ENCODE measurements at places on chromosomes 13 and 19.

DNA sequence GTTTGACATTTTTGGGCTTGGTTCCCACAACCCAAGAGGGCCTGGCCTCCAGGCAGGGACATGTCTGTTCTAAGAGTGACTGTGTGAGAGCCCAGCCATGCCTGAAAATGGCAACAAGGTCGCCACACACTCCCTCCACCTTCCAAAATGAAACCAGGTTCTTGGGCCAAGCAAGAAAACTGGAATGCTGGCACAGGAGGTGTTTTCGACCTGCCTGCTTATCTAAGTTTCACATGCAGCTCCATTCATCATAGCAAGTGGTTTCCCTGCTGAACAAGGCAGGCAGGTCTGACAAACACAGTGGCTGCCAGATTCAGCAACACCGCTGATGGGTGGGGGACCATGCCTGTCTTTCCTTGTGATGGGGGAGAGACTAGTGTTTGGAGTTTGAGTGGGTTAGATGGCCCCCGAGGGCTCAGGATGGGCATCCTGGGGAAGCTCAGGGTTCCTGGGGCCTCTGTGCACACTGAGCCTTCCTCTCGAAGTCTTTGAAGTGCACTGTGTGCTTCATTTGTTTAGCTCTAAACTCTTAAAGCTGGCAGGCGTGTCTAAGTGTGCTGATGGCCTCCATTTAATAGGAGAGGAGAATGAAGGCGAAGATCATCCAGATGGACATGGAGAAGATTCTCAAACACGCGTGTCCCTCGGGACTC, 17.9 kb upstream of the GAS6 start:
- no peak for DNase-seq

GRCh38 chr13:67139551-67139950, 90.6 kb downstream of the PCDH9 start:
- DNase-seq: no peak

GRCh38 chr19:39494661-39495060, 4.1 kb upstream of the DLL3 start:
- no peak for DNase-seq

DNA sequence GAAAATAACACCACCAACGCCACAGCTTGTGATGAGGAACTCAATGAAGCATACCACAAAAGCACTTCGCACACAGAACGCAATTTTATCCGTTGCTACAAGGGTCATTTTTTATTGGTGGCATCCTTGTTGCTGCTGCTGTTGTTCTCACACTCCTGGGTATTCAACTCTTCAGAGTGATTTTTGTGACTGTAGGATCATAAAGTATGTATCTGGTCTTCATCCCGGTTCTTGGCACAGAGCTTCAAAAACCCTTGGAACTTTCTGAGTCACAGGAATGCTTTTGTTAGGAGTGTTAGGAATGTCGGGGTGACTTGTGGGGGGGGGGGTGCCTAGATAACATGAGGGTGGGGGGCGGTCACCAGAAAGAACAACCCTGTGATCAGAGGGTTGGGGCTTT, 108.4 kb downstream of the ZNF557 start:
- DNase-seq: no peak

GRCh38 chr13:28438598-28439334, 56.2 kb downstream of the FLT1 start:
- no peak for DNase-seq

DNA sequence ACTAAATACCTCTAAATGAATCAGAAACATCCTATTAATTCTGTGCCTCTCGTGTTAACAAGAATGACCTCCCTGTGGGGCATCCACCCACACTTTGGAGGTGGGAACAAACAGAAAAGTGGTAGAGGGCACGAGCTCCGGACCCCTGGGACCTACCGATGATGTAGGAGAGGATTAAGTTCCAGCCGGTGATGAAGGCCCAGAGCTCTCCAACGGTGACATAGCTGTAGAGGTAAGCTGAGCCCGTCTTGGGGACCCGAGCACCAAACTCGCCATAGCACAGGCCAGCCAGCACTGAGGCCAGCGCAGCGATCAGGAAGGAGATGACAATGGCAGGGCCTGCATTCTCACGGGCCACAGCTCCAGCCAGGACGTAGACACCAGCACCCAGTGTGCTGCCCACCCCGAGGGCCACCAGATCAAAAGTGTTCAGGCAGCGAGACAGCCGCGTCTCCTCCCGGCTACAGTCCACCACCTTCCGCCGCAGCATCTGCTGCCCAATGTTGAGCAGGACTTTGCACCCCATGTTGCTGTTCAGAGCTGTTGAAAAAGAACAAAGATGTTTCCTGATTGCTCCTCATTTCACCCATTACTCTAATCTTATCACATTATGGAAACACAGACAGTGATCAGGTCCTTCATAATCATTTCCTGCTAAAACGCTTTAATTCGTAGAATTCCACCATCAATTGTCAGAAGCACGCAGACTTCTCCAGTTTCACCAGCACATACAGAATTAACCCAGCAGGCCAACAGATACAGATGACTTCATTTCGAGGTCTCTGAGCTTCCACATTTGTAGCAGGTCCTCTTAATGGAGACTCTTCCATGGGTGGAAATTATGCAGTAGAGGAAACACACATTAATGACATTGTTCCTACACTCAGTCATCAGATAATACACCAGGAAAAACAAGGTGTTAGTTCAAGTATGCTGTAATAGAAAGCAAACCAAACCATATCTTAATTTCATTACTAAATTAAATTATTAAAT, 59.5 kb downstream of the SLC7A1 start:
- DNase-seq: no peak

DNA sequence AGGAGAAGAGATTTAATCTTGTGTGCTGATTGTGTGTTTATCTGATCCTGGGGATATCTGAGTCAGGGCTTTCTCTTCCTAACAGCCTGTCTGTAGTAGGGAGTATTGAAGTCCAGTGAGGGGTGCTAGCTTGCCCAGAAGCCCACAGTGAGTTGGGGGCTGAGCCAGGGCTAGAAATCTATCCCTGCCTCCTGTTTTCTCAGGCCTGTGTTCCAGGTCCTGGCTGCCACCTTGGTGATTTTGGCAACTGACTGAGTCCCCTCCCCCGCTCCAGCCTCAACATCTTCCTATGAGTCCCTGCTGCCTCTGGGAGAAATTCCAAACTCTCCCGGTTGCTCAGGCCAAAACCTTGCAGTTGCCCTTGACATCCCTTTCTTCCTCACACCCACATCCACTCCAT, 7.7 kb upstream of the NOVA2 start:
- no peak for DNase-seq

DNA sequence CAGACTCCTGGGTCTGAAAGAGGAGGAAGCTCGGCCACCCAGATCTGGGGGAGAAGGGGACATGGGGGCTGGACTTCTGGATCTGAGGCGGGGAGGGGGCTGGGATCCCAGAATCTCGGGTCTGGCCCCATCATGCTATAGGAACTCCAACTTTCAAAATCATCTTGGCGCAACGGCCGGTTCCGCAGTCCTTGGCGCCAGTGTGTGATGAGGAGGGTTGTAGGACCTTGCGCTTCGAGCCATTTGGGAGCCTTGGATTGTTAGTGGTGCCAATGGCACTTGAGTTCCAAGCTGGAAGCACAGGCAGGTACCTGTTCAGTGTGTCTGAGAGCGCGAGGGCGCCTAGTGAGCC, 324 bp downstream of the RUVBL2 start:
- DNase-seq: no peak

- no peak for DNase-seq
Measured at GRCh38 chr13:110436276-110436675, 125.2 kb downstream of the RAB20 start.

- no peak for DNase-seq
Measured at GRCh38 chr19:1862424-1863327, 703 bp downstream of the KLF16 start.

GRCh38 chr19:39845584-39845932, 621 bp downstream of the FBL start:
- DNase-seq: no peak

DNA sequence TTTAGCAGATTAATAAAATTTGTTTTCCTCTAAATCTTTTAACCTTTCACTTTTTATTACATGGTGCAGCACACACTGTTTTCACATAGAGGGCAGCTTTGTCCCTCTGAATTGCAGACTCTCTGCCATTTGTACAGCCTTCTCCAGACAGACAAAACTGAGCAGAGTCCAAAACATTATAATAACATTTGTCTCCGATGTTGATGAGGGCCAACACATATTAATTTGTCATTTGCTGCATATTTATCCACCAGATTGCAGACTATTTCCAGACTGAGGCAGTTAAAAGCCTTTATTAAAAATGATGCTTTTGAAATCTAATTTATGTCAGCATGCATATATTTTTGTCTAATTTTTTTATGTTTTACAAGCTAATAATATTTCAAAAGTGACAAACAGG, 1251.9 kb upstream of the SLC10A2 start:
- DNase-seq: no peak

- no peak for DNase-seq
Measured at GRCh38 chr13:93942016-93942415, 537.5 kb downstream of the DCT start.

DNA sequence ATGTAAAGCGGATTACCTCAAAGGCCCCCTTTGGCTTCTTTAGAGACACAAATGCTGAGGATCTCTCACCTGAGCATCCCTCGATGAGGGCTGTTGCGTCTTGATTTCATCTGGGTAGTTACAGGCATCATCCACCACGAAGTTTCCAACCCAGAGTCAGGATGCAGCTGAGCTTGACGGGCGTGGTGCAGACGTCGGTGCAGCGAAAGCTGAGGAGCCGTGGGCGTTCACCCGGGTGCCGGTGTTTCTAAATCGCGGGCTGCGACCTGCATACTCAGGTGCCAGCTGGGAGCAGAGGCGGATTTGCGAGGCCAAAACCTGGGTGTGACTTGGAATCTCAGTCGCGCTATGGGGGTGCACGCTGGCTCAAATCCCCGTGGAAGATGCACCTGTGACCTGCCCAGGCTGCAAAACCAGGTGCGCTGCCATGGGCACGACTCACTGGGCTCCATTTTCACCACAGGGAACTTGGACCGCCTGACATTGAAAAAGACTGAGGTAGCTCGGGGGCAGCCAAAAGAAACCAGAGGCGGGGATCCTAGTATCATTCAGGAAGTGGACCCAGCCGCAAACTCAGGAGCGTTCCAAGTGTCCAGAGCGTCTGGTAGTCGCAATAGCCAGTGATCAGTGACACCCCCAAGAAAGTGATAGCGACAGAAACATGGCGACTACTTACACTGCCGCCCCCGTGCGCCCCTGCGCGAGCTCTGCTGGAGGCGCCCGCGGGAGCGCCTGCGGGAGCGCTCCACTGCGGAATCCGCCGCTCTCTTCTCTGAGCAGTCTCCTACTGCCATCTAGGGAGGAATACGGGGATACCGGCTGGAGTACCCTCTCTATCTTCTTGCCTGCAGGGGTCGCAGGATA, 36.4 kb upstream of the IGFL4 start:
- no peak for DNase-seq

DNA sequence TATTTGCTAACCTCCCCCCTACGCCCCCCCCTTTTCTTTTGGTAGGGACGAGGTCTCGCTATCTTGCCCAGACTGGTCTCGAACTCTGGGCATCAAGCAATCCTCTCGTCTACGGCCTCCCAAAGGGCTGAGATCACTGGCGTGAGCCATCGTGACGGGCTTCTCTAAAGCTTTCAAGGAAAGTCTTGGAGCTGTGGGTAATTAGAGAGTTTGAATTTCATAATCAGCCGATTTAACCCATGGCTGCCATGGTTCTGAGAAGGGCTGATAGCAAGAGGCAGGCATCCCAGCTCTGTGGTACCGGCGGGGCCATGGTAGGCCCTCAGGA, 679 bp upstream of the ABHD8 start:
- no peak for DNase-seq

GRCh38 chr19:19587771-19588170, 30.7 kb downstream of the PBX4 start:
- no peak for DNase-seq

DNA sequence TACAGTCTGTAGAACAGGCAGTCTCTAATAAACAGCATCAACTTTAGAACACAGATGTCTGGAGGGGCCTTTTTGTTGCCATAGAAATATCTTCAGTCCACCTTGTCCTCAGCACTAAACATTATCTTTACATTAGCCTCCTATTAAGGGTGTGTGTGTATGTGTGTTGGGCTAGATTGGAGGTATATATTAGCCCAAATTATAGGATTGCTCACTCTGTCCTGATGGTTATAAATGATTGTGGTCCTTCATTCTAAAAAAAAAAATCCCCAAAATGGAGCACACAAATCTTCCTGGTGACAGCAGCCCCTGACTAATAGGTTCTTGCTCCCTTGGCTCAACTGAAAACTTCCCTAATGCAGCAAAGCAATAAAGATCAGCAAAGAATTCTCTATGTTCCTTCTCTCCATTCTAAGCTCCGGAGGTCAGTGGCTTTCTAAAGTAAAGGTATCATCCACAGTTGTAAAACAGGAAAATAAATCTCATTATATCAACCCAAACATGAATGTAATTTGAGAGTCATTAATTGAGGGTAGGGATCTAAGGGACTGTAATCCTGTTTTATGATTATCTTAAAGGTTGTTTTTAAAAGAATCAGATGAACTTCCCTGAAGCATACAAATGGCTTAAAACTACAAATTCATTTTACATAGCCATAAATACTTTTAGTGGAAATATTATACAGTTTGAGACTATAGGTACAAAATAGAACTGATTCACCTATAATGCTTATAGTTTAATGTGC, 232.7 kb downstream of the KLF12 start:
- DNase-seq: no peak

DNA sequence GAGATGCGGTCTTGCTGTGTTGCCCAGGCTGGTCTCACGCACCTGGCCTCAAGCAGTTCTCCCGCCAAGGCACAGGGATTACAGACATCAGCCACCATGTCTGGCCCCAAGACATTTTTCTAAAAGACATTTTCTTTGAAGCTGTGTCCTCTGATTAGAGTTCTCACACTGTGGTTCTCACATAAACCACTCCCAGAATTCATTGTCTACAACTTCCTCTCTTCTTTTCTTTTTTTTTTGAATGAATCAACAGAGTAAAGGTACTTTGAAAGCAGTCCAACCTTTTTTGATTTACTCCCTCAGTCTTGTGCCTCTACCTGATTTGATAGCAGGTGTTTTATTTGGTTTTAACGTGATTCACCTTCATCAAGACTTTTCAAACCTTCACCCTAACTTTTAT, 14.3 kb upstream of the SHD start:
- DNase-seq: no peak

- no peak for DNase-seq
Measured at GRCh38 chr13:20974981-20975585, 72.5 kb upstream of the XPO4 start.

- DNase-seq: no peak
Measured at GRCh38 chr13:95470574-95471366, 81.8 kb upstream of the CLDN10 start.

DNA sequence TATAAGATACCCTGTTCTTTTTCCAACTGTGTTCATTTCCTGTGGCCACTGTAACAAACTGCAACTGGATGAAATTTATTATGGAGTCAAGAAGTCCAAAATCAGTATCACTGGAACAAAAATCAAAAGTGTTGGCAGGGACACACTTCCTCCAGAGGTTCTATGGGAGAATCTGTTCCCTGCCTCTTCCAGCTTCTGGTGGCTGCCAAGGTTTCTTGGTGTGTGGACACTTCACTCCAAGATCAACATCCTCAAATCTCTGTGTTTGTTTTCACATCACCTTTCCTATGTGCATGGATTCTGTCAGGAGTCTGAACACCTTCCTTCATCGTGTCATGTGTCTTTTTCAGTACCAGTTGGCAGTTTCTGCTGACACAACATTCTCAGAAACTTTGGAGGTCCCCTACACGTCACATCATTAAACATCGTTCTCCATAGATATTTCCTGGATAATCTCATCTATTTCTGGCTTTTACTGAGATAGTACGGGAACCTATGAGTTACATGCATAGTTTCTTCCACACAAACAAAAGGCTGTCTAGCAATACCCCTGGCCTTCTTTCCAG, 15.2 kb upstream of the EFNB2 start:
- no peak for DNase-seq
